ENCODE measurements at places on chromosomes 4 and X.

DNA sequence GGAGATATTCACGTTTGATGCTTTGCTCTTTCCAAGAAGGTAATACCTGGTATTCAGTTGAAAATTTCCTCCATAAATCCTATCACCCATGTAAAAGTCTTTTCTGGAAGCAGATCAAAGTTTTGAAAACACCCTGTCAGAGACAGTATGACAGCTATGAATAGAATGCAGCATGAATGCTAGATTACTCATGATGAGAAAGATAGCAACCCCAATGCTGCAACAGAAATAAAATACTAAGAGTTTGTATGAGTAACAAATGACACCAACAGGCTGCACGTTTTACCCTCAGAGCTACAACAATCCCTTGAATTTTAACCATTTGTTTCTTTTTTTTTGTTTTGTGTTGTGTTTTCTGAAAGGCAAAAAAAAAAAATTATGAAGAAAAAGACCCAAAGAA lies 108.6 kb downstream of the ARHGAP6 start:
- DNase-seq = no peak

DNA sequence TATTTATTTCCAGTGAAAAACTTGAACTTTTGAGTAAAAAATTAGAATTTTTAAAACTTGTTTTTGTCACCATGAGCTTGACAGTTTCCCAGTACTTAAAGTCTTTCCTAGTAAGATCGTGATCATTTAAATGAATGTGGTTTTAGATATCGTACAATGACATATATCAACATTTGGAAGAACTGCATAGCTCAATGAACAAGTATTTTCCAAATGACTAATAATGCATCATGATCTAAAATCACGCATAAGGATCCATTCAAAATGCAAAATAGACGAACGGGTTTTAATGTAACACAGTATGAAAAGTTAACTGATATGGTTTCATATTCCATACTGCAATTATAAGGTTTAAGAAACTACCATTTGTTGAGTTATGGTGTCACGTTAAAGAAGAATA lies 4.1 kb upstream of the NDNF start:
- no peak for DNase-seq

- no peak for DNase-seq
Observed at GRCh38 chr4:80073473-80074008, 512 bp upstream of the ANTXR2 start.

GRCh38 chr4:68732653-68733466 lies 62.4 kb upstream of the UGT2B15 start:
- DNase-seq = no peak

GRCh38 chr4:54709400-54709799 lies 51.6 kb downstream of the KIT start:
- peak; percentile 12 for DNase-seq

DNA sequence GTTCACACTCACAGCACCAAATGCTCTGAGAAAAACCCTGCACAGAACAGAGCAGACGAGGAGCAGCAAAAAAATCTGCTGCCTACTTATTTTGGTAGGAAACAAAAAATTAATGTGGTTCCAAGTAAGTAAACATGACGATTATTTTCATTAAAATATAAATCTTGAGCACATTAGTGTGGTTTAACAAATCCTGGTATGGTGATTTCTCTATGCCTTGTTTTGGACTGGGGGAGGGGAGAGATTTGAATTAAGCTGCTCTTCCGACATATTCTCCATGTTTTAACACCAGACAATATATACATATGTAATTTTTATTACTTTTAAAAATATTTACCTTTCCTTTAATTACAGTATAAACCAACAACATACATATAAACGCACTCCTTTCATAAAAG lies 1.8 kb downstream of the CAMK2D start:
- DNase-seq = no peak

DNA sequence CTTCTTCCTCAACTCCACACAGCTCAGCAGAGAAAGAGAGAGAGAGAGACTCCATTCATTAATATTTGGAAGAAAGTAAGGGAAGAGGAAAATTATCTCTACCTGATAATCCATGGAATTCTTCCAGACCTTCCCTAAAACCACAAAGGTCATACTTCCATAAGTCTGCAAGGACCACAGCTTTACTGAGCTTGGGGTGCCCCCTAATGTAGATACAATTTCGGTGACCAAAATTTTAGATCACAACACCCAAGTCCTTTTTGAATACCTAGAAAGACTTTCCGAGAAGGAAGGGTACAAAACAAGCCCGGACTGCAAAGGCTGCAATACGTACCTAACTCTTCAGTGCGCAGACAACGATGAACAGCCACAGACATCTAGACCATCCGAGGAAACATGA lies 523.9 kb downstream of the GLUD2 start:
- DNase-seq = no peak

- DNase-seq = no peak
Observed at GRCh38 chrX:18545771-18546170, 120.4 kb downstream of the CDKL5 start.

DNA sequence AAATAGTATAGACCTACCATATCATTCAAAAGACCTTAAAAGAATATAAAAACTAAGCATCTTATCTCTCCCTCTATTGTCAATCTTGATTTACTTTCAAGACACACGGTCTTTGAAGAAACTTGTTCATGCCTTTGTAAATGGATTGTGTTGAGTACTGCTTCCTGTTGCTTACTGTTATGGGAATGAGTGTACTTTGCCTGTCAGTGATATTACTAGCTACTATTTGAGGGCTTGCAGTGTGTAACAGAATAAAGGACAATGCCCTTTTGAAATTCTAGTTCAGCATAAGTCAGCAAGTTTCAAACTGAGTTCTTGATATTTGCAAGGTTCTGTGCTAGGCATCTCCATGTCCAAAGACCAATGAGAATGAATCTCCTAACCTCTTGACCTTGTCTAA lies 36.0 kb downstream of the CDKL5 start:
- DNase-seq = no peak

DNA sequence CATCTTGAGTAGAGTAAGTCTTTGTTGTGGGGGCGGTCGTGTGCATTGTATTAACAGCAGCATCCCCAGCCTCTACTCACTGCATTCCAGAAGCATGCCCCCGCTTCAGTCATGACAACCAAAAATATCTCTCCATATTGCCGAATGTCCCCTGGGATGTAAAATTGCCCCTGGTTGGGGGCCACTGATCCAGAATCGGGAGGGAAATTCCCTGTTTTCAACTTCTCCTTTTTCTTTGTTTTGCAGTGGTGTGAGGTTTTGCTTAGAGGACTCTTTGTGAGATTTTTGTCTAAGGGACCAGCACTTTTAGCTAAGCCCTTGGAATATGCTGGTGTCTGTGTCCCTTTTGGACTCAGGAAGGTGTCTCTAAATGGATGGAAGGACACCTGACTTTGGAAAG lies 3.0 kb upstream of the IL13RA1 start:
- no peak for DNase-seq

DNA sequence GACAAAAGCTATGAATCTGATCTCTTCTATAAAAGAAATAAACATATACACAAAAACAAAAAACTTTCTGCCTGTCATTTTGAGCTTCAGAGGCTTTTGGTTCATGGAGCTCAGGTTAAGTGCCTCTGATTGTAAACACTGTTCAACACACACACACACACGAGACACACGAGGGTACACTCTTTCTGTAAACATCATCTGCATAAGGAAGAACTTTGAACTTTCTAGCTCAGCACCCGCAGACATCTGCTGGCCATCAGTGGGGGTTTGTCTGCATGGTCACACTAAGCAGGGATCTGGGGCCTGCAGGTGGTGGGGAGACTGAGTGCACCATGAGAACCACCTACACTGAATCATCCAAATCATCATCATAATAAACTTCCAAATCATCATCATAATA lies 54.9 kb downstream of the STX18 start:
- no peak for DNase-seq

- DNase-seq = no peak
Observed at GRCh38 chr4:22339491-22339890, 176.4 kb downstream of the ADGRA3 start.

DNA sequence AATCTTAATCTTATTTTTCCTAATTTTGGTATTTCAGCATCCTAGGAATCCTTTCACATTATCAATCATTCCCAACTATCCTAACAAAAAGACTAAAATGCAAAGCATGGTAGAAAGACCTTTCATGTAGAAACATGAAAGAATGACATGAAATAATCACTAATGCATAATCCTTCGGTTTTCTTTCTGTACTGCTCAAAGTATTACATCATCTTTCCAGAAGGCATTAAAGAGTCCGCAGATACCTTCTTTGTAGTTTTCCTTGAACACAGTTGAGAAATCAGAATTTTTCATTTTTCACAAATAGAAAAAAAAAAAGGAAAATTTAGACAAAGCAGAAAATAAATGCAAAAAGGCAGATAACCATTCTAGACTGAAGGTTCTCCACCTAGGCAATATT lies 11.5 kb downstream of the RCHY1 start:
- no peak for DNase-seq

DNA sequence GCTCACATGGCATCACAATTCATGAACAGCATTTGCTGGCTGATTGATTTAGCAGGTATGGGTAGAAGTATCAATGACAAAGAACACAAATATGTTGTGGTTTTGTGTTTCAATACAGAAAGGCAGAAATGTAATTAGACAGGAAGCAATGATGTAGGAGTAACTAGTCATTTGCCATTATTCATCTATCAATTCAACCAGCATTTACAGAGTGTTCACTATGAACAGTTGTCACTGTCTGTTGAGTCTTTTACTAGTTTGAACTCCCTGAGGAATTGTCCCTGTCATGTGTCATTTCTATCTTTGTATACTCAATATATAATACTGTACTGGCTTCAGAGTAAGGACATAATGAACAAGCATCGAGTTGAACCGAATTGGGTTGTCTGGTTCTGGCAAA lies 51.5 kb upstream of the ARHGAP24 start:
- DNase-seq = no peak

GRCh38 chr4:72953571-72953970 lies 115.9 kb downstream of the COX18 start:
- no peak for DNase-seq

DNA sequence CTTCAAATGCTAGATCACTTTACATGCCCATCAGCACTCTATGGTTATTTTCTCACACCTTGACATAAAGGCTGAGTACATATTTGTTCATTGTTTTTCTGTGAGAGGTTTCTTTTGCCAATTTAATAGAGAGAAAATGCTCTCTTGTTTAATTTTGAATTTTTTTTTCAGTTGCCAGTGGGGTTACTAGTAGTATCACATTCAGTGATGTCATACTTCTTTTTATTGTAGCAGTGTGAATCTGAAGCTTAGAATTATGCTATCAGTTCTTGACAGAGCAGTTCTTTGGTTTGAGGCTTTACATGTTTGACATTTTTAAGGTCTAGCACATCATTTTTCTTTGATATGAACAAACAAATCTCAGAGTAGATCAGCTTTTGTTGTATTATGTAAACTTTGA lies 185.4 kb downstream of the NWD2 start:
- DNase-seq = no peak

GRCh38 chr4:43607827-43608461 lies 715.4 kb downstream of the GRXCR1 start:
- no peak for DNase-seq

- DNase-seq = no peak
Observed at GRCh38 chr4:48109413-48110263, 24.4 kb downstream of the TXK start.

DNA sequence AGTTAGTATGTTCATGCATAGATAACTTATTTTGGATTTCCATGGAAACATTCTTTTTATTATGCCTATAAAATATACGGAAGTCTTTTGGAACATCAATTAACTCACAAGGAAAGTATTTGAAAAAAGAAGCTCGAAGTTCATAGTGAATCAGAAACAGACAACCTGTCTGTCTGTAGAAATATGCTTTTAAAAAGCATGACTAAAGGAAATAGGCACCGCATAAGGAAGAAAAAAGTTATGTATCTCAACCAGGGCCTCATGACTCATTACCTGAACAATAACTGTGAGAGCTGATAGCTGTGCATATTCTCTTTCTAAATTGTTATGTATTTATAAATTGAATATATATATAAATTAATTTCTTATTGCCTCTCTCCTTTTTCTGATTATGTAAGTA lies 324.1 kb downstream of the TLL1 start:
- DNase-seq = no peak

DNA sequence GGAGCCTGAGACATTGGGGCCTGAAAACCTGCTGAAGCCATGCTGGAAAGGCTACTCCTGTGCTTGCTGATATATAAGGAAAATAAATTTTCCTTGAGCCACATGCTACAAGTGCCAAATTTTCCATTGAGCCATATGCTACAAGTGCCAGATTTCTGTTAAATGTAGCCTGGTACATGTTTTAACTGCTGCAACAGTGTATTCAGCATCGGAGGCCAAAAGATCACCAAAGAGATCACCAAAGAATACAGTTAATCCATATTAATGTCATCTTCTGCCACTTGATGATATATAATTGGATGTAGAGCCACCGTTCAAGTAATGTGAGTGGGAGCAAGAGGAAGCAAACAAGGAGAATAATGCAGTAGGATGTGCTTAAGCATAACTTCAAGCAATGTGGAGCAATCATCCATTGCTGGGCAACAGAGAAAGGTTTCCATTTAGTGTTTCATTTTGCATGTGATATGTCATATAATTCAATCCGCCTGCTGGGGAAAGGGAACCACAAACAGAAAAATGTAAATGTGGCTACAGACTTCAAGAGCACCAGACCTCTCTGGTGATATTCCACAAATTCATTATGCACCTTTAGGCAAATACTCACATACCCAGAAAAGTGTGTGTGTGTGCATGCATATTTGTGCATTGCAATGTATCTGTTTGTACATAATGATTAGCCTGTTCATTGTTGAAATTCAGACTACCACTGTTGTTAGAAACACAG lies 295.9 kb downstream of the KCNIP4 start:
- DNase-seq = no peak

DNA sequence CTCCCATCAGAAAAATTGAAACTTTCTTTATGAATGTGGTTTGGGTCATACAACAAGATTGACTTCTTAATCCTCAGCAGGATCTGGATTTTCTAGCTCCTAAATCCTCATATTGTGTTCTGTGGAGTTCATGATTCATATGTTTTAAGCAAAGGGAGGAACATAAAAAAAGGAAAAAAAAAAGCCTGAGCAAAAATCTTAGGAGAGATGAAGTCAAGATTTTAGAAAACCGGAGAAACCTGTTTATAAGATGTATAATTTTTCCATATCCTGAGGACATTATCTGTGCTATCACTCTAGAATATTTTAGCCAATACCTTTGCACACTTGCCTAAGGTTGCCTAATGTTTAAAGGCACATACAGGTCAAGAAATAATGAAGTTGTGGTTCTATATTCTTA lies 7.0 kb upstream of the EREG start:
- DNase-seq = no peak

DNA sequence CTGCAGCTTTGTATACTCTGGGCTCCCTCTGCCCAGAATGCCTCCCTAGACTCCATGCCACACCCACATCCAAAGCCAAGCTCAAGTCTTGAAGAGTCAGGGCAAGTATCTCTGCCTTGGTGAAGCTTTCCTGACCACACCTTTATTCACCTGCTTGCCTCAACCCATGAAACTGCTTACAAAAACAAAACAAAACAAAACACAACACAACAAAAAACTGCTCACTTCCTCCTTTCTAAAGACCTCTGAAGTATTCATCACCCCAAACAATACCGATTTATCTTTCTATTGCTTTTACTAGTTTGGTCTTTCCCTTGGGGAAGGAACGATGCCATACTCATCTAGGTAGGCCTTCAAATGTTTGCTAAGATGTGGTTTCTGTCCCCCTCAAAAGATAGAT lies 45.0 kb downstream of the TMEM165 start:
- DNase-seq = no peak

- DNase-seq = no peak
Observed at GRCh38 chrX:14291666-14292500, 237.5 kb upstream of the GLRA2 start.

GRCh38 chr4:148676344-148676743 lies 234.1 kb upstream of the NR3C2 start:
- no peak for DNase-seq
